ENCODE measurements at places on chromosomes 11 and 22.

DNA sequence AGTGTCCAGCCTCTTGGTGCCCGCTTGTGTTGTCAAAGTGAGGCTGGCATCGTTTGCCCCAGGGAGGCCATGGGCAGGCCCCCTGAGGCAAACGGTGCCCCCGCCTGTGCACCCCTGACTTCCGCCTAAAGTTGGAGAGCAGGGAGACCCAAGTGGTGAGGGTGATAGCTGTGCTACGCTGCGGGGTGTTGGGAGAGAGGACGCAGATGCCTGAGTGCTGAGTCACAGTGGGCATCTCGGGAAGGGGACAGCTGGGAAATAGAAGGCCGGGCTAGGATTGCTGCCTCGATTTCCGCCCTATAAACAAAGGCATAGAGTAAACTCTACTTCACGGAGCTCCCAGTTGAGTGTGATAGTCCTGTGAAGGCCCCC lies 5.8 kb downstream of the GRIK4 start:
- no peak for DNase-seq

DNA sequence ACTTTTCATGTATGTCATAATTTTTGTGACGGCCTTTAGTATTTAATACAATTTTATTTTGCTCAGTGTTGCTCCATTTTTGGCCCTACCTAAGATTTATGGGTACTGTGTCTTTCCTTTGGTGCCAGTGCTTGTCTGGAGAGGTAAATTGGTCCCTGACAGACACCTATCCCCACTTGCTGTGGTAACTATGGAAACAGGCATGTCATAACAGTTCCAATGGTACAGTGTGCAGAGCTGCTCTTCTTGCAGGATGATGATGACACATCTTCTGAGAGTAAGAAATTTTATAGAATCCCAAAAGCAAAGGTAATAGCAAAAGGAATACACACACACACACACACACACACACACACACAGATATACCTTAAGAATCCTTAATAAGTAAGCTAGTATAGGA lies 118.5 kb downstream of the ELP4 start:
- no peak for DNase-seq

GRCh38 chr22:49776891-49777290 lies 50.8 kb downstream of the BRD1 start:
- no peak for DNase-seq

DNA sequence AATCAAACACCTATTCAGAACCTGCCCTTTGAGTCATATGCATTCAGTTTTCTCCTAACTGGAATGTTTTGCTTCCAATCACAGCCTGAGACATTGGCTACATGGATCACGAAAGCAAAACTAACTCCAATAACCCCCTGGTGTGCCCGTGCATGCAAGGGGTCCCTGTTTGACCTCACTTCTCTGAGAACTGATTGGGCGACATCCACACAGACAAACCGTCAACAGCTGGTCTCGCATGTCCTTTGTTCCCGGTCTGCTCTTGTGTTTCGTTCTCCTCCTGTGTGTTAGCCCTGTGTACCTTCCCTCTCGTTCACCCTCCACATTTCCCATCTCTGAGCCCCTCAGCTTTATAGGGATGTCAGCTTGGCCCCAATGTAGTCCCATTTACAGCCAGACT lies 67.2 kb upstream of the TTC12 start:
- no peak for DNase-seq

DNA sequence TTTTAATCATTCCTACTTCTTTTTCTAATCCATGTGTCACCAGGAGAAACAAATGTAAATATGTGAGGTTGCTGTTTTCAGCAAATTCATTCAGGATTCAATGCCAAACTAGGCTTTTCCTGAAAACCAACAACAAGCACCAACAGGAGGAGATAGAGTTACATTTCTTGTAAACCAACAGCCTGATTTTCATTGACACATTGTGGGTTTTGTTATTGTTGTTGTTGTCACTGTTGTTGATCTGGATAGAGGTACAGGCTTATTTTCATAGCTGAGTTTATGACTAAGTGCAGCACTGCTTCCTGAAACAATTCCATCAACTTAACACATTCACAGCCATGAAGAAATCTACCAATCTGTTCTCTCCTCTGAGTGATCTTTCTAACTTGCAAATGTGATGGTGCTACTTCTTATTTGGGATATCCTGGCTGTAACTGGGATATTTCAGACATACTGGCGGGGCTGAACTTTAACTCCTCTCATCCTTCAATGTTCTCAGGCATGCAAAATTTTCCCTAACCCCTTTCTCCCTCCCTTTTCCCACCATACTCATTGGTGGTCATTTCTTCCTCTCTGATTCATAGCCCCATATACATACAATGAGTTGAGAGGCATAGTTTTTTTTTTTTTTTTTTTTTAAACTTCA lies 65.5 kb downstream of the ME3 start:
- no peak for DNase-seq

- DNase-seq = no peak
These were observed 214.2 kb downstream of the LARGE1 start for GRCh38 chr22:33706100-33706499.

DNA sequence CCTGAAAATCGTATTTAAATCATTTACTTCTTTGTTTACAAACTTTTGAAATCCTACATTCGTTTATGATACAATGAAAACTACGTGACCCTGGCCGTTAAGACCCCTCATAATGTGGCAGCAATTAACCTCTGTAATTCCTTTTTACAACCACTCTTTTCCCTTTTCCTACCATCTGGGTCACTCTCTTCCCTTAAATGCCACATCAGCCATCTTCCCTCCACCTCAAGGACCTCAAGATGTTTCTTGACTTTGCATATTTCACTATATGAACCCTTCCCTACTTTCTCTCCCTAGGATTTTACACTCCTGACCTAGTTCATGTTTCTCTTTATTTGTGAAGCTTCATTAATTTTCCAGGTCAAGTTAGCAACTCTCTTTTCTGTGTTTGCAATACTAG lies 26.8 kb downstream of the OR2AG2 start:
- DNase-seq = no peak

- DNase-seq = no peak
These were observed 6.1 kb downstream of the CLDN5 start for GRCh38 chr22:19517919-19518611.

DNA sequence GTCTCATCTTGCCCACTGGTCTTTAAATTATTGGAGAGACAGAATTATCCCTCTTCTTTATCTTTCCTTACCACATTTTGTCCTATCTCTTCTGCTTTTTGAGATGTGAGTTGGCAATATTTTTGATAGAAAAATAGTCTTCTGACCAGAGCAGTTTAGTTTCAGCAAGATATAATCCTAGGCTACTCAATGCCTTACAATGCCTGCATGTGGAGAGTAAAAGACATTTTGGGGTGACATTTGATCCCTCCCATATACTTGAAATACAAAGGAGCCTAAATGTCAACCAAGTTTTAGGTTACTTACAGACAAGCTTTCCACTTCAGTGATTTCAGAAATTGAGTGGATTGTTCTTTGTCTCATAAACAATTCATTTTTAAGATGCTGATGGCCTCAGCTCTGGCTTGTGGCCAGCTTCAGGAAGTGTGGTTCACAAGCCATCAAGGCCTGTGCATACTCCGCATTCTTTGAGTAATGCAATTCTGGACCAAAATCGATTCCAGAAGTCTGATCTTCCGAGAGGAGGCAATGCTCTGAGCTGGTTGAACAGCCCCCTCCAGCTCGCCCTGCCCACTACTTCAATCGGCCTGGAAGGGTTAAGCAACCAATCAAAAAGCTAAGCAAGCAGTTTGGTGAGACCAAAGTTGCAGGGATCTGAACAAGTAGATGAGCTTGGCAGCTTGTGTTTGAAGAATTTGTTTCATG lies 274.4 kb downstream of the BLID start:
- no peak for DNase-seq

DNA sequence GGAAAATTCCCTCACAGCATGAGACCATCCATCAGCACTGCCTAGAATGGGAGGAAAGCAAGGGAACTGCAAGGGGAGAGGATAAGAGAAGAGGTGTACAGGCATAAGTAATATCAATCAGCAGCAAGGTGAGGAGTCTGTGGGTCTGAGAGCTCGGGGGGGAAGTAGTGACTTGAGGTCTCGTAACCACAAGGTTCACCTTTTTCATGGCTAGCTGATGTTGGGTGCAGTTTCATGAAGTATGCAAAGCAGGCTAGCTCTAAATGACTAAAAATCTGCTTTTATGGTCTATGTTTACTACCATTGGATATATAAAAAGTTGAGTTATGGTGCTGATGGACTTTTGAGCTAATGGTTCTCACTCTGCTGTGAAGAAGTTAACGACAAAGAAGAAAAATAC lies 35.8 kb downstream of the OR4C6 start:
- no peak for DNase-seq
